A549 treated with CpdA at 1 μM for 4 hours (cell line): ENCODE measurements at places on chromosomes 3 and 15. TPM values are rescaled to one million over a fixed set of nuclear protein-coding genes. Genes with fewer than 3 reads are reported as not detected.

WDR48 gene
- total RNA-seq = 19.0 to 26.0 TPM (median 22.8 TPM) in 5 replicates

SHF gene
- total RNA-seq = 0.63 to 1.4 TPM (median 0.76 TPM) in 5 replicates

MIX23 gene
- total RNA-seq = 50.2 to 74.6 TPM (median 53.1 TPM) in 5 replicates

ARPIN gene
- 9.2 to 12.5 TPM (median 12.0 TPM) in 5 replicates for total RNA-seq
